ENCODE measurements at places on chromosomes 11 and 22.
A peak's percentile ranks its signal among the peaks of the same experiment; 100 is the strongest.

DNA sequence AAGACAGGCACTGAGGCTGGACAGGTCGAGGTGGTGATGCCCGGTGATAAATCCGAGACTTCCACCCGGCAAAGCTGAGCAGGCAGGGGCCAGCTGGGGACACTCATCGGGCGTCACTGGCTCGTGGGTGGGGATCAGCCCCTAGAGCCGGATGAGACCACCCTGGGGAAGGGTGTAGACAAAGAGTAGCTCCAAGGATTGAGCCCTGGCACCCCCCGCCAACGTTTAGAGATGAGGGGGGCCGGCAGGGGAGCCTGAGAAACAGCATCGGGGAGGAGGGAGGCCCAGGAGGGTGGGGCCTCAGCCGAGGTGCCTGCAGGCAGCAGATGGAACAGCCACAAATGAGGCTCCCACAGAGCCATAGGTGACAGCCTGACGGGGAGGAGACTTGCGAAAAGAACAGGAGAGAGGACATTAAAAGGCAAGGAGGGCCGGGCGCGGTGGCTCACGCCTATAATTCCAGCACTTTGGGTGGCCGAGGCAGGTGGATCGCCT lies 27.4 kb upstream of the CBX7 start:
- no peak for DNase-seq

- peak; percentile 79 for DNase-seq
Observed at GRCh38 chr11:6258571-6259081, 1.0 kb upstream of the CCKBR start.

- DNase-seq = no peak
Observed at GRCh38 chr11:121372028-121372427, 79.5 kb downstream of the SC5D start.

DNA sequence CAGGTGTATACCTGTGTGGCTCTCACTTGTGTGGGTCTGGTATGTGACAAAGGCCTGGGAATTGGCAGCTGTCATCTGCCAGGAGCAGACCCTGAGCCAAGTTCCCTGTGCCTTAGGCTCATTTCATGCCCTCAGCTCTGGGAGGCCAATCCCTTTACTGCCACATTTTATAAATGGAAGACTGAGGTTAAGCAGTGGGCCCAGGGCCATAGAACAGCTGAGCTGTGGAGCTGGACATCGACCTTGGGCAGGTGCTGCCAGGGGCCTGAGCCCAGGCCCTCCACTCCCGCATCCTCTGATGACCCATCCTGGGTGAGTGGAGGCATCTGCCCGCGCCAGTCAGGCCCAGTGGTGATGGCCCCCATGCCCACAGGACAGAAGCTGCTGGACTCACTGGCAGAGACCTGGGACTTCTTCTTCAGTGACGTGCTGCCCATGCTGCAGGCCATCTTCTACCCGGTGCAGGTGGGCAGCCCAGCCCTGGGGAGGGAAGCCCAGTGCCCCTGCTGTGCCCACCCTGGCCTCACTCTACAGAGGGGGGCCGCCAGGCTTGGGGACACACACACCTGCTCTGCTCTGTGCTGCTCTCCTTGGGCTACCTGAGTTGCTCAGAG lies 20.9 kb upstream of the ARHGAP8 start:
- no peak for DNase-seq

- DNase-seq = no peak
Observed at GRCh38 chr11:45802531-45803317, 2.2 kb upstream of the SLC35C1 start.

DNA sequence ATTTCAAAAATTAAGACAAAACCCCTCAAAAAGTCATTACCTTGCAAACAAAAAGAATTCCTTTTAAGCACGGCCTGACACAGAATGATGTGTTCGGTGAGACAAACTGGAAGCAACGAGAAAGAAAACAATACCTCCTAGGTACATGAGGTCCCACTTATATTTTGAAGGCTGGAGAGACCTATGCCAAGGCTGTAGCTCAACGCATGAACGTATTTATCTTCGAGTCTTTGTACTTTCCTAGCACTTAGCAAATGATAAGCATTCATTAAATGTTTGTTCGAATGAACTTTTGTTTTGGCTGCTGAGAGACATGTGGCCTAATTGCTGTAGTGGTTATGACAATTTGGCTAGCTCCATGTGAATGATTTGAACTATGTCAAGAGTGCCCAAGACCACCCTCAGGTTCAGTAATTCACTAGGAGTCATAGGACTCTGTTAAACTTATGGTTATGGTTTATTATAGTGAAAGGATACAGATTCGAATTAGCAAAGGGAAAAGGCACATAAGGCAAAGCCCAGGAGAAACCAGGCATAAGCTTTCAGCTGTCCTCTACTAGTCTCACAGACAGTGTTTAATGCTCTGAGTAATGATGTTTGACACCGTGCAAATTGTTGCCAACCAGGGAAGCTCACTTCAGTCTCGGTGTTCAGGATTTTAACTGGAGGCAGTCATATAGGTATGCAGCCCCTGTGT lies 26.0 kb upstream of the HORMAD2 start:
- peak; percentile 39 for DNase-seq

- DNase-seq = no peak
Observed at GRCh38 chr22:19705181-19705934, 8.9 kb upstream of the SEPTIN5 start.

Measured in retina (tissue), 1 donor.